Psoas muscle (tissue), 8 donors: ENCODE measurements at places on chromosomes 5 and 9. TPM values are rescaled to one million over a fixed set of nuclear protein-coding genes. Genes with fewer than 3 reads are reported as not detected.
A peak's percentile ranks its signal among the peaks of the same experiment; 100 is the strongest.

- DNase-seq = no peak
- no peak overlapping the region for H3K27ac ChIP-seq
- no peaks in the 10 kb centered on the region for H3K27me3 ChIP-seq
- H3K4me1 ChIP-seq = peaks cover 4% of the 10 kb centered on the region
- no peaks in the 10 kb centered on the region for H3K36me3 ChIP-seq
Observed at GRCh38 chr5:179960204-179960831, 52.6 kb upstream of the TBC1D9B start.

DNA sequence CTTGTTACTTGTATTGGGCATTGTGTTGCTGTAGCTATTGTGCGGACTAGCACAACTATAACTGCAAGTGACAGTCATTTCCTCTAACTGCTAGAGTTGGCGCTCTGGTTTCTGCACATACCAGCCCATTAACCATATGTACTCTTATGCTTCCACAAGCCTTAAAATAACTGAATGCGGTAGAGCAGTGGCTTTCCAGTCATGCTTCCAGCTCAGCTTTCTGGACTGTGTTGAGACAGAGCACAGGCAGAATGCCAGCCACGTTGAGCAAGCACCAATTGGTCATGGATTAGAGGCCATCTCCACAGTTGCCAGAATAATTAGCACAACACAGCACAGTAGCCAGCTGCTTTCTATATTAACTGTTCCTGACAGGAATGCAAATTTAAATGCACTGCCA lies 12.2 kb downstream of the INVS start:
- peak; percentile 93 for DNase-seq
- H3K27me3 ChIP-seq = no peaks in the 10 kb centered on the region
- H3K4me1 ChIP-seq = peaks cover 17% of the 10 kb centered on the region
- H3K36me3 ChIP-seq = peaks cover 3% of the 10 kb centered on the region
- peak overlapping the region; percentile 33 for H3K4me3 ChIP-seq

DNA sequence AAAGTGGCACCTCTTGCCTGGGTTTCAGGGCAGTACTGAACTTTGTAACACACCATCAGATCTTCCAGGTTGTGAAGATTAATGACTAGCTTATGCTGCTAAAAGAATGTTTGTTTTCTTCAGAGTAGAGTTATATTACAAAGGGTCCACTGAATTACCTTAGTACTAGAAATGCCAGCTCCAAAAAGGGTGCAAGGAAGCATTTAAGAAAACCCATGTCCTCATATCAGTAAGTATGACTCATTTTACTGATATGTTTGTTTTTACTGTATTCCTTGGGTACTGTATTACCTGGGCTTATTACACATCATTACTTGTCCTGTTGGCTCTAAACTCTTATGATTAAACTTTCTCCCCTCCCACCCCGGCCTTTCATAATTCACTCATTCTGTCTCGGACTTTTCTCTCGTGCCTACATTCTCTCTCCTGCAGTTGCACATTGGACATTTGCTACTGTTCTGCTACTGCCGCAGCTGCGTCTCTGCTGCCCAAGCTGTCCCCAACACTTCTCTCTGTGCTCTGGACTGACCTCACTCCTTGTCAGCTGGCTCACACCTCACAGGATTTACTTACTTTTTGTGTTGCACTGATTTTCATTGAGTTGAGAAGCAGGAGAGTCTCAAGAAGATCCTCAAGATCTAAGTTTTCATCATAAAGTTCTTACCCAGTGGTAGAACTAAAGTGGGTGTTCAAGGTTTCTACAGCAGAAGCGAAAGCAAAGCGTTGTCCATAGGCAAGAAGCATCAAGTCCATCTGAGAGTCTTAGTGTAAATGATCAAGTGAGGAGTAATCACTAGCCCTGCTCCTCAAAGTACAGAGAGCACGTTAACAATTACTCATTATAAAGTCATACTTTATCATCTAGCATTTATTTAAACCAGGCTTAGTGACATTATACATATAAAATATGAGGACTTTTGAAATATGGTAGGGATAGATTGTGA lies 53.2 kb upstream of the C9orf72 start:
- H3K27me3 ChIP-seq = no peaks in the 10 kb centered on the region
- H3K4me1 ChIP-seq = no peaks in the 10 kb centered on the region
- no peak overlapping the region for H3K4me3 ChIP-seq
- DNase-seq = no peak
- H3K36me3 ChIP-seq = no peaks in the 10 kb centered on the region

DNA sequence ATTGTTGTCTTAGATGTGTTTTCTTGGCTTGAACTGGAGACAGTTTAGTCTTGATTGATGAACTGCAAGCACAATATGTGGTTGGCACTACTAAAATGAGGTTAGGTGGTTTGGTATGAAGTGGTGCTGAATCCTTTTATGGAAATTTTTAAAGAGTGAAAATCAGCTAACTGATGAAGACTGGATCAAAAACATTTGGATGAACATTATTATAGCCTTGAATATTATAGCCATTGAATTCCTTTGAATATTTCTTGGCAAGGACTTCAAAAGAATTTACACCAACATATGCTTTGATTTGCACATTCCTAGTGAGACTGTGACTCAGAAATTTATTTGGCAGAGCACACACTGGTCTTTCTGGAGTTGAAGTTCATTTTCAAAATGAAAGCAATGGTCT lies 318.3 kb downstream of the CHSY3 start:
- H3K27ac ChIP-seq = no peak overlapping the region
- no peaks in the 10 kb centered on the region for H3K36me3 ChIP-seq
- no peak for DNase-seq
- H3K4me1 ChIP-seq = no peaks in the 10 kb centered on the region
- no peak overlapping the region for H3K4me3 ChIP-seq
- H3K27me3 ChIP-seq = no peaks in the 10 kb centered on the region

DNA sequence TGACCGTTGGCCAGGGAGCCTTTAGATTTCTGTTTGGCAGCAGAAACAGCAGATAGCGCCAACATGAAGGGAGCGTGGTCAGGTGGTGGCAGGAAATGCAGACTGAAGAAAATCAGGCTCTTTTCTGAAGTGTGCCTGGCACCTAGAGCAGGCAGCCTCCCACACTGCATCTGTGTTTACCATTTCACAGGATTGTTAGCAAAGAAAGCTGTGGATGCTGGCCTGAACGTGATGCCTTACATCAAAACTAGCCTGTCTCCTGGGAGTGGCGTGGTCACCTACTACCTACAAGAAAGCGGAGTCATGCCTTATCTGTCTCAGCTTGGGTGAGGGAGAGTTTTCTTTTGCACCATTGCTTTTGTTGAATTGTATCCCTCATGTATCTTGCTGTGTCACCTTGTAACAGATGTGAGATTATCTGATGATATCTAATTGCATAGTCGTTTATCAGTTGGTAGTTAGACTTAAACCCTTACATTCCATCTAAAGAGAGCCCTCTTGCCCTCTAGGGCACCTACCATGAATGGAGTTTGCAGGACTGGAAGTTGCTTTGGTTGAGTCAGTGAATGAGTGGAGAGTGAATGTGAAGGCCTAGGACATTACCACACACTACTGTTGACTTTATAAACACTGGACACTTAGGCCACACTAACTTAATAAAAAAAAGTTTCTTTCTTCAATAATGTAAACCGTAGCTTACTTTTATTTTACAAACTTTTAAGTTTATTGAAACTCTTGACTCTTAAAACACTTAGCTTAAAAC lies 42.8 kb downstream of the ACO1 start:
- no peak overlapping the region for H3K4me3 ChIP-seq
- no peaks in the 10 kb centered on the region for H3K27me3 ChIP-seq
- no peaks in the 10 kb centered on the region for H3K4me1 ChIP-seq

DNA sequence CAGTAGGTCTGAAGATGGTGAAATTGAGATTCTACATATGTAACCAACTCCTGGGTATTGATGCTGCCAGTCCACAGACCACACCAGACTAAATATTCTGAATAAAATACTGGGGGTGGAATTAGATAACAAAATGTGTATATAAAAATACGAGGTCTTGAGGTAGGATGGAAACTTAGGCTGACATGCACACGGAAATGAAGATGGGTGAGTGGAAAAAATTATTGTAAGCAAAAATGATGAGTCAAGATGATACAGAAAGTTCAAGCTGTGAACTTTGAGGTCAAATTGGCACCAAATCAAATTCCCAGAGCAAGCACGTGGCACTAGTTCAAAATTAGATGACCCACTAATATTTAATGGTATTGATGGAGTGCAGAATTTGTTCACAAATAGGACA lies 713.4 kb upstream of the ACO1 start:
- H3K27me3 ChIP-seq = no peaks in the 10 kb centered on the region
- H3K4me3 ChIP-seq = no peak overlapping the region
- no peaks in the 10 kb centered on the region for H3K36me3 ChIP-seq
- no peak overlapping the region for H3K27ac ChIP-seq
- no peak for DNase-seq

- H3K27ac ChIP-seq = no peak overlapping the region
Observed at GRCh38 chr9:18480662-18481093, 6.7 kb downstream of the ADAMTSL1 start.

- no peaks in the 10 kb centered on the region for H3K27me3 ChIP-seq
- DNase-seq = no peak
- no peaks in the 10 kb centered on the region for H3K4me1 ChIP-seq
Observed at GRCh38 chr5:6218517-6218916, 159.8 kb downstream of the MED10 start.

GRCh38 chr5:177432839-177433657 lies 6.6 kb downstream of the GRK6 start:
- H3K27ac ChIP-seq = no peak overlapping the region
- peaks cover 20% of the 10 kb centered on the region for H3K4me1 ChIP-seq

DNA sequence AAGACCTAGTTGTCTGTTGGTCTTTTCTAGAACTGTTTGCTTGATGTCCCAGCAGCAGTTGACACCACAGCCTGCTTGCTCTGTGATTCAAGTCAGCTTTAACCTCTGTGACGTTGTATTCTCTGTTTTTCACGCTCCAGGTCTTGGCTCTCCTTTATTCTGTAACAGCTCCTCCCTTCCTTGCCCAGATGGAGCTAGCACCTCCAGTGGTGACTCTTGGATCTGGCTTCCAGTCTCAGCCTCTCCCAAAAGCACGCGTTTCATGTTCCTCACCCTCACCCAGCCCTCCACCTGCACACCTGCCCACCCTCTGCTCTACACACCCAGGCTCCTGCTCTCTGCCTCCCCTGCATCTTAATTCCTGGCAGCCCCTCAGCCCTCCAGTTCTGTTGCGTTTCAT lies 50.6 kb downstream of the DMRT1 start:
- no peak overlapping the region for H3K27ac ChIP-seq
- no peaks in the 10 kb centered on the region for H3K4me1 ChIP-seq
- DNase-seq = no peak
- no peak overlapping the region for H3K4me3 ChIP-seq
- H3K36me3 ChIP-seq = no peaks in the 10 kb centered on the region
- H3K27me3 ChIP-seq = no peaks in the 10 kb centered on the region

DNA sequence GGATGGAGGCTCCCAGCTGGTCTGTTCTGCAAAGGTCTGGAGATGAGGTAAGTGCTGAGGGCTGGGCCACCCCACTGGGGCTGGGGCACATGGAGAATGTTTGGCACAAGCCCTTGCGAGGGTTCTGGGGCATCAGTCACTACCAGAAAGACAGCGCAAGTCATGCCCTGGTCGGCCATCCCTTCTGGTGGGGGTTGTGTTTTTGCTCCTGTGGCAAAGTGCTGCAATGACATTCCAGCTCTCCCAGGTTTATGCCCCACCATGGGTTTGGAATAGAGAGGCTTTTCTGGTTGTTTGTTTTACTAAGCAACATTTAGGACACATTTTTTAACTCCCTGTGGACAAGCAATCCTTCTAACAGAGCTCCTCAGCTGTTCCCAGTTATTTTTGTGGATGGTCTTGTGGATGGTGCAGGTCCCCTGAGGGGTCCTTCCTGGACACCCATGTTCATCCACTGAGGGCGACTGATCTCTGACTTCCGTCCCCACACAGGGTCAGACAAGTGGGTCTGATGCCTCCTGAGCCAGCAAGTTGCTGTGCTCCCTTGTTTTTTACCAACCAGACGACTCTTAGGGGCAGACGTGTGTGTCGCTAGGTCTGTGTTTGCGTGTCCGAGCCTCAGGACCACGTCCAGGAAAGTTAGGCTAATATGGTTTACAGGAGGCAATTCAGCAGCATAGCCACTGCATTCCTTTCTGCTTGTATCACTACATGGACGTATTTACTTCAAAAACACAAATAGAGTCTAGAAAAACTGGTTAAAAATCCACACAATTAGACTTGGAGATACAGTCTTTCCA lies 64.9 kb upstream of the ECM2 start:
- peaks cover 5% of the 10 kb centered on the region for H3K4me1 ChIP-seq
- H3K36me3 ChIP-seq = no peaks in the 10 kb centered on the region
- peak overlapping the region; percentile 54 for H3K27ac ChIP-seq
- H3K27me3 ChIP-seq = no peaks in the 10 kb centered on the region

DNA sequence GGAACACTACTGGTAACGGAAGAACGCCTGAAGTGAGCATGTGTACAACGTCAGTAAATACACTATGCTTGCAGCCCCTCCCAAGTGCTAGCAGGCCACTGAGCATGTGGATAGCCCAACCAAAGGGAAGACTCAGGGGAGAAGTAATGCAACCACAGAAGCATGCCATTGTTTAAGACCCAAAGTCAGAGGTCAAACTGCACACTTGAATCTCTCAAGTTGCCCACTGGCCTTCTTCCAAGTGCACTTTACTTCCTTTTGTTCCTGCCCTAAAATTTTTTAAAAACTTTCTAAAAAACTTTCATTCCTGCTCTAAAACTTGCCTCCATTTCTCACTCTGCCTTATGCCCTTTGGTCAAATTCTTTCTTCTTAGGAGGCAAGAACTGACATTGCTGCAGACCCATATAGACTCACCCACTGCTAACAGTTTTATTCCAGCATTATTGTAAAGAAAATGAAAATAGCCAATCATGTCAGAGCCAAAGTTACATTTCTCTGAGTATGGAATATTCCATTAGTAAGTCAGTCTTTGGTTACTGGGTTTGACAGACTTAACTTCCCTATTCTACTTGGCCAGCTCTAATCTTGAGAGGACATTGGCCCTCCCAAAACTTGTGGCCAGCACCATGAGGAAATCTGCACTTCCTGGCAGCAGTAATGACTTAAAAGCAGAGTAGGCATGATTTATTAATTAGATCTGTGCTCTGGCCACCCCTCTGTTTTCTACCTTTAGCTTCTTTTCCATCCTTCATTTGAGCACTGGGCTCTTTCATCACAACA lies 76.9 kb downstream of the TSSK1B start:
- H3K27me3 ChIP-seq = no peaks in the 10 kb centered on the region
- no peak for DNase-seq
- no peaks in the 10 kb centered on the region for H3K4me1 ChIP-seq
- no peak overlapping the region for H3K4me3 ChIP-seq

- no peak overlapping the region for H3K4me3 ChIP-seq
- no peaks in the 10 kb centered on the region for H3K4me1 ChIP-seq
- no peak overlapping the region for H3K27ac ChIP-seq
- no peak for DNase-seq
- no peaks in the 10 kb centered on the region for H3K27me3 ChIP-seq
- H3K36me3 ChIP-seq = no peaks in the 10 kb centered on the region
Observed at GRCh38 chr5:74623006-74623611, 17.4 kb downstream of the ENC1 start.

GRCh38 chr5:97363577-97363976 lies 180.5 kb upstream of the RIOK2 start:
- no peaks in the 10 kb centered on the region for H3K4me1 ChIP-seq
- DNase-seq = no peak
- no peak overlapping the region for H3K4me3 ChIP-seq
- no peaks in the 10 kb centered on the region for H3K36me3 ChIP-seq
- no peaks in the 10 kb centered on the region for H3K27me3 ChIP-seq
- H3K27ac ChIP-seq = no peak overlapping the region

- H3K4me3 ChIP-seq = peak overlapping the region; percentile 85
- DNase-seq = no peak
Observed at GRCh38 chr5:34008802-34009201, 952 bp upstream of the AMACR start.

Gene PLK2
- 9.4 TPM for total RNA-seq

Gene CDKN2A
- total RNA-seq = 0.32 TPM

Gene TMC1
- total RNA-seq = not detected

Gene ANKRD34B
- total RNA-seq = not detected

Gene CETN3
- 8.8 TPM for total RNA-seq

Gene TOR1B
- 13.7 TPM for total RNA-seq

Gene SPAAR
- 3.6 TPM for total RNA-seq
